GM04504 (cell line): ENCODE measurements at places on chromosomes 1 and 21.

GRCh38 chr1:83559129-83559840 is 439.6 kb downstream of the TTLL7 start:
- no peak for DNase-seq

DNA sequence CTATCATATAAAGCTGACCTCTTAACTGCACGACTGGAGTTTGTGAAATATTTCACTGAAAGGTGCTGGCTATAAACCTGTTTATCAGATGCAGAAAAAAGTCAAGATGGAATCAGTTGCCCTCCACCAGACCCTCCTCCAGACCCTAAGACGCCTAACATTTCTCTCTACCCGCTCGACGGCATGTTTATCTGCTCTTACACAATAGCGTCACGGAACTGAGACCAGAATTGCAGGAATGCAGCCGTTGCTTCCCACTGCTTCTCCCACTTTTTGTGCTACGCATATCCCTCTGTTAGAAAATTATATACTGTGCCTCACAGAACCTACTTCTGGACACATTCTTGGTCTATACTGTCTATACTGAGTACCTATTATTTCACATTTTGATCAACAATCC is 28.2 kb upstream of the FAM131C start:
- no peak for DNase-seq

- no peak for DNase-seq
Measured at GRCh38 chr1:48177257-48177656, 45.3 kb upstream of the SLC5A9 start.

- no peak for DNase-seq
Measured at GRCh38 chr1:67336157-67336556, 28.5 kb downstream of the IL12RB2 start.

- no peak for DNase-seq
Measured at GRCh38 chr1:41409825-41410224, 48.6 kb downstream of the FOXO6 start.

DNA sequence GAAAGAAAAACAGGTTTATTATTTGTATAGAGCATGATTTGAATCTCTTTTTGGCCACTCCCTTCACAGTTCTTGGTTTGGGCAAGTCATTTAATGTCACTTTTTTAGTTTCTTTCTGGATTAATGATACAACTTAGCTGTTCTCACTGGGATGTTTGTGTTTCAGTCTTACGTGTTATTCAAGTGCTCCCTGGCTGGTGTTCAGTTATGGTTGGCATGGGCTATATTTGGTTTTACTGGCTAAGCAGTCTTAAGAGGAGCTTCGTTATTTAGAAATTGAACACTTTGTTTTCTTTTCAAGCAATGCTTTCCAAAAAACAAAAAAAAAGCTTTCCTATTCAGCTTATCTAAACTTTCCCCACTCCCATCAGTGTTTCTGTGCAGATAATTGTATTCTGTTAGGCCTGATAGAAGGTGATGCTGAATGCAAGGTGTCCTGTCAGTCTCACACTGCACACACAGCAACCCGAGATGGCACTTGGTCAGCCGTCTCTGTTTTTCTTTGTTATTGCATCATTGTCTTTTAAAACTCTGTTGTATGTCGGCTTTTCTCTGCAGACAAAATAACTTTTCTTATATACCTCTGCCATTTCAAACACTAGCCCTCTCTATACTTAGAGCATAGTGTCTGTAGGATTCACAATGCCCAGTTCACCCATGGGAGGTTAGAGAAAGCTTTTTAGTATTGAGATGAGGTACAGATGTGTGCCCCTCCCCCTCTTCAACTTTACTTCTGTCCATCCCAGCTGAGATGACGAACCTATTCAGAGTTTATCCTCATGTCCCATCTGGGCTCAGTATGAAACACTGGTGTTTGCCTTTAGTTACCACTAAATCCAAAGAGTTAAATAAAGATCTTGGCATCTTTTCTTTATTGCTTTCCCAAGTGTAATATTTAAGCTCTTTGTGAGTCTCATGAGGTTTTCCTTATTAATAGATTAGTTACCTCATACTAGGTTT is 80.2 kb downstream of the VPS13D start:
- no peak for DNase-seq

DNA sequence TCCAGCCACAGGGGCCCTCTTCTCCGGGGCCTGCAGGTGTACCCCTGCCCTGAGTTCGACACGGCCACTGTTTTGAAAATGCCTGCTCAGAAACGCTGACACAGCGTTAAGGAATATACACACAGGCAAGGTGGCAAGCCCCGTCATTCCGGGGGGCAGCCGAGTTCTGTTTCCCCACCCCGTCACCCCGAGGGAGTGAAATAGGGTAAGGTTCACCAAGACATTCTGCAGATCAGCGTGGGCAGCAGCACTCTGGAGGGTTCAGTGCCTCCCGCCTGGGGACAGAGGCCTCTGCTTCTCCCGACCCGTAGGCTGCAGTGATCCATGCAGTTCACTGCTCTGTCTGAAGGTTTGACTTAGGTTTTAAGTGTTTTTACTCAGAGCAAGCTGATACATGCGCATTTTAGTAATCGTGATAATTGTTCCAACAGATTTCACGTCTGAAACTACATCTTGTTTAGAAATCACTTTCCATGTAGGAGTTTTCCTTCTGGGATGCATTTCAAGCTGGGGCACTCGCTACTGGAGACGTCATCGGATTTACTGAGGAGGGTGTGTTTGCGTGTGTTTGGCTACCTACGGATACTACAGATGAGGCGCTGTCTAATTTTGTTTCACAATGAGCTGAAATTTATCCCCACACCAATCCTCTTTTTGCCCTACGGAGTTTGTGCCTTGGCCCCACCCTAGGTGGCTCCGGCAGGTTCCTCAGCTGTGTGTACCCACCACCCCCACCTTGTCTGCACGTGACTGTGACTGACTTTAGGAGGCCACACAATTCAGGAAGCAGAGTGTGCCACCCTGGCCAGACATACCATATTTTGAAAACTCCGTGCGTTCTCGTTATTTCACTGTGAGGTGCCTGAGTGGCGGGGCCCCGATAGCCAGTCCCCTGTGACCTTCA is 63.5 kb downstream of the AGPAT3 start:
- DNase-seq = no peak

DNA sequence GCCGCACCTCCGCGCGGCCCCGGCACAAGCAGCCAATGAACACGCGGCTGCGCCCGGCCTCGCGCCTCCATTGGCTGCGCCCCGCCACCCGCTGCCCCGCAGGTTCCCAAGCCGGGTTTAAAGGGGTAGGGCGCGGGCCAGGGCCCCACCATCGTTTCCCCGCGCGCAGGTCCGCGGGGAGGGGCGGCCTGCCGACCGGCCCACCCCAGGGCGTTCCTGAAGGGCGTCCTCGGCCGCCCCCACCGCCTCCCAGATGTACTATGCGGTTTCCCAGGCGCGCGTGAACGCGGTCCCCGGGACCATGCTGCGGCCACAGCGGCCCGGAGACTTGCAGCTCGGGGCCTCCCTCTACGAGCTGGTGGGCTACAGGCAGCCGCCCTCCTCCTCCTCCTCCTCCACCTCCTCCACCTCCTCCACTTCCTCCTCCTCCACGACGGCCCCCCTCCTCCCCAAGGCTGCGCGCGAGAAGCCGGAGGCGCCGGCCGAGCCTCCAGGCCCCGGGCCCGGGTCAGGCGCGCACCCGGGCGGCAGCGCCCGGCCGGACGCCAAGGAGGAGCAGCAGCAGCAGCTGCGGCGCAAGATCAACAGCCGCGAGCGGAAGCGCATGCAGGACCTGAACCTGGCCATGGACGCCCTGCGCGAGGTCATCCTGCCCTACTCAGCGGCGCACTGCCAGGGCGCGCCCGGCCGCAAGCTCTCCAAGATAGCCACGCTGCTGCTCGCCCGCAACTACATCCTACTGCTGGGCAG is at the start of gene OLIG1:
Gene OLIG1 (plus strand): TSS at position 148 of the 750 bp plus-strand sequence. CDS start 106 bp downstream, at position 254.
- no peak for DNase-seq

GRCh38 chr1:21670956-21671902 is 2.1 kb upstream of the RAP1GAP start:
- no peak for DNase-seq

DNA sequence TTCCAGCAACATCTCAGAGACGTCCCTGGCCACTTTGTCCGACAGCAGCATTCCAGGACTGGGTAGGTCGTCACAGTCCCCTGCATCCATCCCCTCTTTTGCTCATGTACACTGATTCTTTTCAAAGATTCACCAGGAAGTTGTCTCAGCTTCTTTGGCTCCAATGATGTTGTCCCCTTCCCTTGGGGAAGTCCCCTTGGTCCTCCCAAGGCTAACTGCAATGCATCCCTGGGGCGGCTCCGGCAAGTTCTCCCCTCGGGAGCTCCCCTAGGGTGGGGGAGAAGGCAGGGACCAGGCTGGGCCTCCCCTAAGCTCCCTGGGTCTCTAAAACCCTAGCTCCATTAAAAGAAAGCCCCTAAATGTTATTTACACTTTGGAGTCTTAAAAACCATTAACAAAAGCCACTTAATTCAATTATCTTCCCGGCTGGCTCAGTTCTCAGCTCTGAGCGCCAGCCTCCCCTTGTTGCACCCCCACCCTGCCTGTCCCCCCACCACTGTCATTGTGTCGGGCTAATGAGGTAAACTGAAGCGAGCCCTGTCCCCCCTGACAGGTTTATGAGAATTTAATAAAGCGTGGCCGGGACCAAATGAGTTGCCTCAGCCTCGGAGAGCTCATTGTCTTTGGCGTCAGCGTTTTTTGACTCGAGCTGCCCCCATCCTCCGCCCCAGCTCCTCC is 25.3 kb downstream of the KNCN start:
- DNase-seq = no peak

DNA sequence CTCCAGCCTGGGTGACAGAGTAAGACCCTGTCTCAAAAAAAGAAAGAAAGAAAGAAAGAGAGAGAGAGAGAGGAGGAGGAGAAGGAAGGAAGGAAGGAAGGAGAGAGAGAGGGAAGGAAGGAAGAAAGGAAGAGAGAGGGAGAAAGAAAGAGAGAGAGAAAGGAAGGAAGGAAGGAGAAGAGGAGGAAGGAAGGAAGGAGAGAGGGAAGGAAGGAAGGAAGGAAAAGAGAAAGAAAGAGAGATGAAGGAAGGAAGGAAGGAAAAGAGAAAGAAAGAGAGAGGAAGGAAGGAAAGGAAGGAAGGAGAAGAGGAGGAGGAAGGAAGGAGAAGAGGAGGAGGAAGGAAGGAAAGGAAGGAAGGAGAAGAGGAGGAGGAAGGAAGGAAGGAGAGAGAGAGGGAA is 82.2 kb upstream of the ATP1B1 start:
- DNase-seq = no peak

- DNase-seq = peak; percentile 80
Measured at GRCh38 chr1:153568367-153569099, 2.9 kb upstream of the S100A2 start.

DNA sequence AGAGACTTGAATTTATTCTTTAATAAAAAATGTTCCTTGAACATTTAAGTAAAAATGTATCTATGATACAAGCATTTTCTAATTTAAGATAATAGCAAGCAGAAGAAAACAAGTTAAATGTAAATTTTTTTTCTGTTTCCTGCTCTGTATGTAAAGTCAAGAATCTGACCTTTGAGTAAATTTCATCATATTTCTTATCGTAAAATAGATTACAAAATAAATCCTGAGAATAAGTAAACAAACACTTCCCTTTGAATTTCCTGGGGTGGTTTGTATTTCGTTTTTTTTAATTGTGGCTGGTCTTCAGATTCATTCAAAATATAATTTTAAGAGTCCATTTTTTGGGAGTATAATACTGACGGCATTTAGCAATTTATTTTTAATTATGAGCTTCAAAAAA is 77.6 kb downstream of the POU2F1 start:
- no peak for DNase-seq

DNA sequence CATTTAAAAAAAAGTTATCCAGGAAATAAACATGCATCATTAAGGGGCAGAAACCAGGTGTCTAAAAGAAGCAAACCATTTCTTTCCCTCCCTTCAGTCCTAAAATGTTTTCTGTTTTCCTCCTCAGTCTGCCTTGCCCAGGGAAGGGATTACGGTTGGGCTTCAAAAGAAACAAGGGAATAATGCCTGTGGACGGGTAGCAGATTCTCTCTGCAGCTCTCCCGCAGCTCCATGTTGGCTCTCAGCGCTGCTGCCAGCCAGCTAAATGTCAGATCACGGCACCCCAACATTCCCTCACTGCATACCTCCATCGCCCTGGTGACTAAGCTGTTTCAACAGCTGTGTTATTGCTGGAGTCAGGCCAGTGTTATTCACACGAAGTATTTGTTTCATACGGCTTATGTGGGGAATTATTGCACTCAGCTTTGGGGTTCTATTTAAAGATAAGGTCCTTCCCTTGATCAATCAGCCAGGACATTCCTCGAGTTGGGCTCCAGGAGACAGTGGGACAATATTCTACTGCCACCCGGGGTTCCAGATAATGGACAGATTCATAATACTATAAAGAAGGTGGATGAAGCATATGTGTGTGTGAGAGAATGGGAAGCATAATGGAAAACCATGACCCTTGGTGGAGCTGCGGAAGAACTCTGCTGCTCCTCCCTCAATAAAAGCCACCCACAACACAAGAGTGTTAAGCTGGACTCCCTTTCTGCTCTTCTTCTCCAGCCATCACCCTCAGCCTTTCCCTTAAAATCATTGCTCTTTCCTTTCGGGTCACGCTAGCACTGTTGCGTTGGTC is 58.2 kb downstream of the WLS start:
- DNase-seq = peak; percentile 74

GRCh38 chr21:9730866-9731265 is 790.5 kb upstream of the TPTE start:
- DNase-seq = no peak

- DNase-seq = no peak
Measured at GRCh38 chr1:206706806-206707366, 22.2 kb downstream of the MAPKAPK2 start.
